ENCODE measurements at places on chromosomes 5 and 9.

DNA sequence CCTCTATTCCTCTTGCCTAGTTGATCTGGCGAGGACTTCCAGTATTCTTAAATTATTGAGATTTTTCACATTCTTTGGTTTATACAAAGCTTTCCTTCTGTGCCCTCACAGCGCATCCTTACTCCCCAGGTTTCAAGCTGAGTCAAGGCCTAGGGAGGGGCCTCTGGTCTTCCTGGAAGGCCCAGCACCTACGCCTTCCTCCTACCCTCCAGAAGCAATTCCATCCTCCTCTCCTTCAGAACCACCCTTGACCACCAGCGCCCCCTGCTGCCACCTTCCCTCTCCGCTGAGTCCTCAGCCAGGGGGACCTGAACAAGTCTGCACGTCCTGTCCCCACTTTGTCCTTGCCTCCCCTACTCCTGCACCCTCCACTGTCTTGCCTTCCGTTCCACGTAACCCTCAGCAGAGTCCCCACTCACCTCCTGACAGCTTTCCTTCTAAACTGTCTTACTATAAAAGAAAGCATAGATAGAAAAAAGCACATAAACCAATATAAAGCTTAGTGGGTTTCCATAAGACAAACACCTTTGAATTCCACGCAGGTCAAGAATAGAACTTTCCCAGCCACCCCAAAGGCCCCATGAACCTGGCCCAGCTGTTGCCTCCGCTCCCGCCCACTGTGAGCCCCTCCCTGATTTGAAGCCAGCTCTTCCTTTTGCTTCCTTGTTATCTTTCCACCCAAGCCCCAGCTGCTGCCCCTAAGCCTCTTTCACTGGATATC, 63.0 kb upstream of the CTSL start:
- peak; percentile 77 for DNase-seq

- DNase-seq: no peak
These were observed 720 bp downstream of the NUDT12 start for GRCh38 chr5:103561685-103562452.

DNA sequence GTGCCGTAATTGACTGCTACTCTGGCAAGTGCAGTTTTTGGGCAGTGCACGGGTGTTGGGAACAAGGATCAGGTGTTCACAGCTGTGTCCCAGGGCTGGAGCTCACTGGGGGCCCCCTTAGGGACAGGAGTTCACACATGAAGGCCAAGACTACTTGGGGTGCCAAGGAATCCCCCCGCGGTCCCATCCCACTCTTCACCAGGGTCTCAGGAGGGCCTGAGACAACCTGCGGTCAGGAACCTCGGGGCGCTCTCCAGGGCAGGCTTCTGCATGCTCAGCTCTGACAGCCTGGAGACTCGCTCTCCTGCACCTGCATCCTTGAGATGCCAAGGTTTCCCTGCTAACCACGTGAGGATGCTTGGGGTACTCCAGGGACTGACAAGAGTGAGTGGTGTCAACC, 2.3 kb upstream of the MAN1B1 start:
- no peak for DNase-seq

DNA sequence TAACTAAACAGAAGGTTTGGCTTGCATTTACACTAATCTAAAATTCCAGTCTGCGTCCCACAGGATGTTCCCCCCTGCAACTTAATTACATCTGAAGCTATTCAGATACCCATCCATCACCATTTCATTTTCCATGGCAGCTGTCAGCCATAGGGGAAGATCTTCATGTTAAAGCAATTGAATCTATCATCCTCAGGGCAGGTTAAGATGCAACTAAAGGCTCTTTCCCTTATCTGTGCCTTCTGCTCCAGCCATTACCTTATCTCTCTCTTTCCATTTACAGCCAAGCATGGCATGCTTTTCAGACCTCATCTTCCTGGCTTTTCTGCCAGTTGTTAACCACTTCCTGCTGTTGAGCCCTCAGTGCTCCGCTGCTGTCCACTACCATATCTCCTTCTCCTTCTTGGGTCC, 15.8 kb upstream of the HACD4 start:
- no peak for DNase-seq

- DNase-seq: no peak
These were observed 142.8 kb downstream of the PDZD2 start for GRCh38 chr5:31781772-31782171.

DNA sequence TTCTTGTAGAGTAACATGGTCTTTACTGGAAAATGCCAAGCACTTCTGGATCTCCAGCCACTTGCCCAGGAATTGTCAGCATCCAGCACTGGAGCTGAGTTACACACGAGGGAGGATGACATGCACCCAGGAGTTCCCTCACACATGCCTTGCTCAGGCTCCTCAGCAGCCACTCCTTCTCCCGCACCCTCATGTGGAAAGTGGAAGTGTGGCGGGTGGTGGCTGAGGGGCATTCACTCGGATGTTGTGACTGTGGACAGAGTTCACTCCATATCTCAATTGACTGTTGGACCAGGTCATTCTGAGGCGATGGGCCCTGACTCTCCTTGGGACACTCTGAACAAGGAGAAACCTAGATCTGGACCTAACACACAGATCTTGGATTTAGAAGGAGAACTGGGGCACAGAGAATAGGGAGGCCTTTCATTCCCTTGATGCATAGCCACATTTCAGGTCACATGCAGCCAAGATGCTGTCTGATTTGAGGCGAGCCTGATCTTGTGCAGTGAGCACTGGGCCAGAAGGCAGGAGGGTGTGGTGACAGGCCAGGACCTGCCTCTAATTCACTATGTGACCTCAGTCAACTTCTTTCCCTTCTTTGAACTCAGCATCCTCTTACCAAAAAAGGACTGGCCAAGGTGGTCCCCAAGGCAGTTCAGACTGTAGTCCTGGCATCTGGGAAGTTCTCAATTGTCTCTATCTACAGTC, 62.1 kb downstream of the CYSTM1 start:
- DNase-seq: no peak

DNA sequence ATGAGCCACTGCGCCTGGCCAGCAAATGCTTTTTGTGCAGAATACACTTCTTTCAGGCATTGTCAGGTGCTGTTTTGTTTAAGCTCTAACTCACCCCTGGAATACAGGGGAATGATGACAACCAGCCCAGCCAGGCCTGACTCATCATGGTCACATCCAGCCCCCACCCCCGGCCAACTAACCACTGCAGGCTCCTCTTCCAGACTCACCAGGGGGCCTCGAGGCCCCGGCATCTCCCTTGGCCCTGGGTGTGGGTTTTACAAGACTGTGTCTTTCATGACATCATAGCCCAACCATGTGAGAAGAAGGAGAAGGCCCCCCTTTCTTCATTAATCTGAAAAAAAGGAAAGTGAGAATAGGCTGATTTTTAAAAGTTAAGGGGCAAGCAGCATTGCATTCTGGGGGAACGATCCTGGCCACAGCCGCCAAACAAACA, 35.5 kb downstream of the OLFML2A start:
- peak; percentile 95 for DNase-seq

DNA sequence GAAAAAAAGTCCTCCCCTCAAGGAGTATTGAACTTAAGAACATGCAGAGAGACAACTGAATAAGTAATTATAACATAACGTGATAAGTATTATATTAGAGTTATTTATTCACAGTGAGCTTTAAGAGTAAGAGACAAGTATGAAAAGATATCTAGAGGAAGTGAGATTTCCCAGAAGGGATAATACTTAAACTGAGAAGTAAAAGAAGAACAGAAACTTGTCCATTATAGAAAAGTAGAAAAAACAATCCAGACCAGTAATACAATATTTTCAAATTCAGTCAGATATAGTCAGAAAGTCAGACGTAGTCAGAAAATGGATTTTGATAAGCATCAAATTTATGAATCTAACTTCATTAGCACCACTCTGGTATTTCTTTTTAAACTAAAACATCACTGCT, 613.0 kb upstream of the CCNG1 start:
- no peak for DNase-seq

GRCh38 chr9:114546851-114547250, 40.7 kb upstream of the ATP6V1G1 start:
- no peak for DNase-seq

GRCh38 chr9:137682428-137683105, 63.8 kb downstream of the EHMT1 start:
- DNase-seq: no peak

DNA sequence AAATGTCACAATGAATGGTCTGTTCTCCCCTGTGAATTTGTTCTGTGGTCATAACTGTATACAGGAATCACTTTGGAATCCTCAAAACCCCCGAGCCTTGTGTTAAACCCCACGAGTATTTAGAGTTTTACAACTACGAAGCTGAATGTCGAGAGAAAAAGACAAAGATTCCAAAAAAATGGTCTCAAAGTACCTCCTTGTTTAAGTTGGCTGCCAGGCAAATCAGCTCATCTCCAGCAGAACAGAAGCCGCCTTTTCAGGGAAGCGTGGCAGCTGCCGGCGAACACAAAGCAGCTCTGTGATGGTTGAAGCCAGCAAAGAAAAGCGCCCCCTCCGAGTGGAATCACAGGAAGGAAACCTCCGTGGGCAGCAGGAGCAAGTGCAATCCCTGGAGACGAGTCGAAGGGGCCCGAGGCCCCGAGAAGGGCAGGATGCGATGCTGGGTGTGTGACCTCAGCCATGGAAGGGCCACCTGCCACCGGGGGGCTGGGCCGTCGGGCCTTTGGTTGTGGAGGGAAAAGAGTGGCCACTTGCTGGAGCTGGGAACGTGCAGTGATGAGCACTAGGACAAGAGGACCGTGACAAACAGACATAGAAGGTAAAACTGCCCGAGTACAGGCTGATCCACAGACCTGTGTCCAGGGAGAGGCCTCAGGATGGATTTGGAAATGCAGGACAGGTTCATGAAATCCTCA, 706.4 kb downstream of the SEMA5A start:
- DNase-seq: no peak
